ENCODE measurements at places on chromosomes 7 and 10.

GRCh38 chr7:68547799-68548198, 1050.5 kb upstream of the AUTS2 start:
- DNase-seq: no peak

DNA sequence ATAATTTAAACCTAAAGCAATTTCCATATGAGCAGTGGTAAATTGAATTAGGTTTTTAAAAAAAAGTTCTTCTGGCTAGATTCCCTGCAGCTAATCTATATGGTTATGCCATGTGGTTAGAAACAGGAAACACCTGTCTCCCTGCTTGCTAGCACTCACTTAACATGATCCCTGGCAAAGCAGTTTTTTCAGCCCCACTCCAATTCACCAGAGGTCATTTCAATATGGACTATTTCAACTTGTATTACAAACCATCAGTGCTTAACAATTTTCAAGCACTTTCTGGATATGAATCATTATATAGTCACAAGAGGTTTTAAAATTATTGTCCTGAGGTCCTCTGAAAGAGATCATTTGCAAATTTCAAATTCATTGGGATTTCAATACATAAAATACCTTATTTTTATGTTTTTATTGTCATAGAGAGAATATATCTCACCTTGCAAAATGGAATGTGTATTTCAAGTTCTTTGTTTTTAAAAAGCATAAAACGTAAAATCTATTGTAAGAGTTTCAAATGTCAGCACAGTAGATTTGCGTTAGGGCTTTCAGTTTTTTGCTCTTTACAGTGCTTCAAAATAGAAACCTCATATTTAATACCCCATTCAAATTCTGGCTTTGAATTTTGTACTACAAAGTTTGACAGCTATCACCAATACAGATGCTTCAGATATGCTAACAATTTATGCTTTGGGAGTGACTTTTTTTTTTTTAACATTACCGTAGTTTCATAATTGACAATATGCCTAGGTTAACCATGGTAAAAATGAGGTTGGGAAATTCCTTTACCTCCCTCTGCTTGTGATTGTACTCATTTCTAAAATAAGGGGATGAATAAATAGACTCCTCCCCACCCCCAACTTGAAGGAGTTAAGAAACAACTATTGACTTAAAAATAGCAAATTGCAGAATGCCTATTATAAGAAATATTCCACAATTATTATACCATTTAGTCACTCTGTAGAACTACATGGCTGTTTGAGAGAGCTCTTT, 117.5 kb upstream of the HGF start:
- no peak for DNase-seq

DNA sequence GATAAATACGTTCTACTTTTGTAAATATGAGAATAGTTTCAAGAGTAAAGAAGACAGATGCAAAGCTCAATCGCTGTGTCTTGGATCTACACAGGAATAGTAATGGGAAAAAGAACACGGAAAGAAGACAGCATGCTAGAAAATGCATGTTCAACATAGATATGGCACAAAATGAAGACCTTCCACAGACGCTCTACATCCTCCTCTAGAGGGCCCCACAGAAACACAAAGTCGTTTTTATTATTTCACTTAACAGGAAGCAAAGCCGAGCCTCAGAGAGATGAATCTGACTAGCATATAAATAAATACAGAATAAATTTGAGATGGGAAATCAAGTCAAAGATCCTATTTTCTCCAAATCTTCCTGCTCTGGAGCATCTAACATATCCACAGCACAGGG, 292.6 kb downstream of the PARD3 start:
- DNase-seq: no peak

GRCh38 chr7:149821191-149822148, 16.7 kb upstream of the ZNF862 start:
- no peak for DNase-seq

DNA sequence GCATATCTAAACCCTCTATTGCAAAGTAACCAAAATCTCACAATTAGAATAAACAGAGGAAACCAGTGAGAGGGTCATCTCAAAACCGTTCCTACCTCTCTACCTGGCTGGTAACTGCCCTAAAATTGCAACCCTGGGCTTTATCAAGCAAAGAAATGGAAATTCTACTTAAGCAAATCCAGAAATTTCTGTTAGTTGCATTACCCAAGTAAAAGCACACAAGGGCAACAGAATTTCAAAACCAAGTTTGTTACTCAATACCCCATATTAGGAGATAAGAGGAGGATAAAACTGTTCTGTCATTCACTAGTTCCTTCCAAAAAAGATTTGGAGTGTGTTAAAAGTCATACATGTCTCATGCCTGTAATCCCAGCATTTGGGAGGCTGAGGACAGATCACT, 195.3 kb downstream of the FAM107B start:
- no peak for DNase-seq

GRCh38 chr10:71437537-71438092, 40.9 kb downstream of the CDH23 start:
- DNase-seq: no peak

DNA sequence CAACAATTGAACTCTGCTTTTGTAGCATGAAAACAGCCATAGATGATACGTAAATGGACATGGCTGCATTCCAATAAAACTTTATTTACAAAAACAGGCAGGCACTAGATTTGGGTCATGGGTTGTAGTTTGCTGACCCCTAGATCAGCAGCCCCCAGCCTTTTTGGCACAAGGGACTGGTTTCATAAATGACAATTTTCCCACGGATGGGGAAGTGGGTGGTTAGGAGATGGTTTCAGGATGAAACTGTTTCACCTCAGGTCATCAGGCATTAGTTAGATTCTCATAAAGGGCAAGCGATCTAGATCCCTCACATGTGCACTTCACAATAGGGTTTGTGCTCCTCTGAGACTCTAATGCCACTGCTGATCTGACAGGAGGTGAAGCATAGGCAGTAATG, 16.5 kb upstream of the ANK3 start:
- no peak for DNase-seq

DNA sequence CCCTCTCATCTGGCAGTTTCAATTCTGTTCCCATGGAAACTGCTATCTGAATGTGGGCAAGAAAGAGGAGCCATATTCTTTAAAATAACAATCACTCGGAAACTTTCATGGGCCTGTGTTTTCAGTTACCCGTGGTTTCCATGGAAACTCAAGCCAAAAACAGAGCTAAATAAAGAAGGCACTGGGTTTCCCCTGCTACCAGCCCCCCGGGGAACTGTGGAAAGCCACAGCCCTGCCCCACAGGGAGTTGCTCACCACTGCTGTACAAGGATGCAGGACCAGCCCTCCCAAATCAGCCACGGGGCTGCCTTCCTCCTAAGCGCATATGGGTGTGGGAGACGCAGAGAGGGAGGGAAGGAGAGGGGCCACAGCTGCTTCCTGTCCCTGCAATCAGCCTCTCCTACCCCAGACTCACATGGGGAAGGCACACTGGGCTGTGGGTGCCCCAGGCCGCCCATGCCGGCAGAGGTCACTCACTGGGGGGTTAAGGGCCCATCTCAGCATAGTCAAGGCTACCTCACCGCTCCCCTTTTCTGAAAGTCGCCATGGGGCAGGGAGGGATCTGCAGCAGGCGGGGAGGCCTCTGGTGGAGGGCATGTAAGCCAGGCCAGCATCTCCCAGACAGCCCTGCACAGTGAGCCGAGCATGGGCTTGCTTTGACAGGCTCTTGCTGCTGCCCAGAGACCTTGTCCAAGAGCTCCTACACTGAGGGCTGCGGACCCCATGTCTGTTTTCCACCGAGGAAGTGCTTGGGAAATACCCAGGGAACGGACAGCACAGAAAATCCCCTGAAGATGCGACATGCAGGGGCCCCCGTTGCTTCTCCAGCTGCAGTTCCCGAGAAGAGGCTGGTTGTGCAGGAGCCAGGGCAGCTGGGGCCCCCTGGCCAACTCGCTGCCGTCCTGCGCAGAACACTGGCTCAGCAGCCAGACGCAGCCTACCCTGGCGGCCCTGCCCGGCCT, 157.3 kb upstream of the PPP2R2D start:
- DNase-seq: no peak

- DNase-seq: no peak
Measured at GRCh38 chr10:11048707-11049278, 31.1 kb downstream of the CELF2 start.

DNA sequence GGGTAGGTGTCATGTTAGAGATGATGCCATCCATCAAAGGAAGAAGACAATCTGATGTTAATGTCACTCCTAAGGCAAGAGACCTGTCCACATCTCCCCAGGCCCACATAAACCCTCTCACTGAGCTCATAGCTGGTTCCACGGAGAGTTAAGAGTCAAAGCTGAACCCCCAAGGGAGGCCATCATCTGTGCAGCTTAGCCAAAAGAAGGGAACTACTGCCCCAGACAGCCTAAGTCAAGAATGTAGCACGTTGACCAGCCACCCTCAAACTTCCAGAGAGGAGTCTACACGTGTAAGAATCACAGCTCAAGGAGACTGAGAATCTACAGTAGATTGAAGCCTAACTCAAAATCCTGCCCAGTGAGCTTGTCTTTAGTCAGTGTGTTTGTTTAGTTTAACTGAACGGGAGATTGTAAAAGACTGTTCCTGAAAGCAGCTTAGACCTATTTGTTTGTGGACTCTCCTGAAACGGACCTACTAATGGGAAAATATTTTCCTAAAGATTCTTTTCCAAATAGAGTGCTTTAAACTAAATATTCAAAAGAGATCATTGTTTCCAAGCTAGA, 192.7 kb upstream of the NFE2L3 start:
- no peak for DNase-seq

DNA sequence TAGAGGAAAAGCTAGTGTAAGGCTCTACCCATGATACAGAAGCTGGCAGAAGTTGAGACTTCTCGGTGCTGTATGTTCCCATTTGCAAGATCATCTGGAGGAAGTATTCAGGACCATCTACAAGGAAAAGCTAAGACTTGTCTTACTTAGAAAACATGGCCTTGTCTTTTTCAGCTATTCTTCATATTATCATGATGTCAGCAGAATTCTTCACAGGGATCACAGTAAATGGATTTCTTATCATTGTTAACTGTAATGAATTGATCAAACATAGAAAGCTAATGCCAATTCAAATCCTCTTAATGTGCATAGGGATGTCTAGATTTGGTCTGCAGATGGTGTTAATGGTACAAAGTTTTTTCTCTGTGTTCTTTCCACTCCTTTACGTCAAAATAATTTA, 79.6 kb upstream of the SCIN start:
- DNase-seq: no peak

GRCh38 chr7:2134740-2135139, 98.0 kb downstream of the MAD1L1 start:
- DNase-seq: no peak

DNA sequence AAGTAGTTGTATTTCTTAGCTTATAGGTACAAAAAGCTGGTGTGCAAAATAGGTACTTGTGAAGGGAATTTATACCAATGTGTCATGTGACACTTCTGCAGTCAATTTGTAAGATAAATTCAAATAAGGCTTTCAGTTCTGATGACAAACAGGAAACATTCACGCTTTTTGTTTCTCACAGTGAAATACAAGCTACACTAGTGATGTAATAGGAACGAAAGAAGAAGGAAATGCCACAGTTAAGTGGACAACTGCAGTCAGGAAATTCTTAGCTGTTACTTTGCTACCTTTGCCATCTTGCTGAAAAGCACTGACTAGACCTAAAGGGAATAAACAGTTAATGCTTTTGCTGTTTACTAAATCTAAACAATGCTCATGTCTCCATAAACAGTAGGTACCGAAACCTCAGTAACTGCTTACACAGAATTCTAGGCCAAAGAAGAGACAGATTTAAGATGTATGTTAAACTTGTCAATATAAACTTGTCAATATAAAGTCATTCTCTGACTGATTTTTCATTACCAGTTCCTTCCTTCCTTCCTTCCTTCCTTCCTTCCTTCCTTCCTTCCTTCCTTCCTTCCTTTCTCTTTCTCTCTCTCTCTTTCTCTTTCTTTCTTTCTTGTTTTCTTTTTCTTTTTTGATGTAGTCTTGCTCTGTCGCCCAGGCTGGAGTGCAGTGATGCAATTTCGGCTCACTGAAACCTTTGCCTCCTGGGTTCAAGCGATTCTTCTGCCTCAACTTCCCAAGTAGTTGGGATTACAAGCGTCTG, 10.1 kb downstream of the OTUD1 start:
- DNase-seq: no peak

DNA sequence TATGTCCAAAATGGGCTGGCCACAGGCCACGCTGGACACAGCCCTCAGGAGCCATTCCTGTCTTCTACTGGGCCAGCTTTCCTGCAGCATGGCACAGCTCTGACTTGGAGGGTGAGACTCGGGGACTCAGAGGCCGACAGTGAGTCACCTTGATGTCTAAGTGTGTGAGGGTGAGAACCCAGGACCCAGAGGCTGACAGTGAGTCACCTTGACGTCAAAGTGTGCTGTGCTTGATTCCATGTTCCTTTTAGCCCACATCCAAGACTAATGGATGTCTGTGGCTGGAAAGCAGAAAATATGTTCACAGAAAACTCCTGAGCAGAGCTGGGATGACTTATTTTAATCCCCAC, 6.0 kb upstream of the FAM170B start:
- no peak for DNase-seq

DNA sequence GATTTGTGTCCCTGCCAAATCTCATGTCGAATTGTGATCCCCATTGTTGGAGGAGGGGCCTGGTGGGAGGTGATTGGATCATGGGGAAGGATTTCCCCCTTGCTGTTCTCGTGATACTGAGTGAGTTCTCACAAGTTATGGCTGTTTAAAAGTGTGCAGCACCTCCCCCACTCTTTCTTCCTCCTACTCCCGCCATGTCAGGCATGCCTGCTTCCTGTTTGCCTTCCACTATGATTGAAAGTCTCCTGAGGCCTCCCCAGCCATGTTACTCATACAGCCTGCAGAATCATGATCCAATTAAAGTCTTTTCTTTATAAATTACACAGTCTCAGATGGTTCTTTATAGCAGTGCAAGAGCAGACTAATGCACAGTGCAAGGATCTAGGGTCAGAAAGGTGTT, 75.4 kb downstream of the CALD1 start:
- DNase-seq: no peak

GRCh38 chr7:143013473-143013872, 13.5 kb downstream of the OR9A2 start:
- DNase-seq: no peak

DNA sequence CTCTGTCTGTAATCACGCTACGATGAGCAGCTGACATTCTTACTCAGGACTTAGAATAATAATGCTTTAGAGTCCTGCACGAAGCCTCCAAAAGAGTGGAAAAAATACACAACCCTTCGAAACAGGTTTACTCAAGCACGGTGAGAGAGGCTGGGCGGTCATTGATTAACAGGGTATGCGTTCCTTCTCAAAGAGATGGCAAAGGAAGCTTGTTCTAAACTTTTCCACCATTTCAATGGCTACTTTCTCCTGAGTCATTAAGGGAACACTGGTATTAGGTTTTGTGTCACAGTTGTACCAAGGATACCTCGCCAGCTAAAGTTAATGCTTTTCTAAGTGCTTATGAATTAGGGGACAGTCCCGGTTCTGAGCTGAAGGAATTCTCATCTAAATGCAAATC, 141.9 kb upstream of the RHEB start:
- no peak for DNase-seq
